ENCODE measurements at places on chromosomes 7 and 10.

- no peak for DNase-seq
Measured at GRCh38 chr7:41584746-41585145, 118.1 kb downstream of the INHBA start.

DNA sequence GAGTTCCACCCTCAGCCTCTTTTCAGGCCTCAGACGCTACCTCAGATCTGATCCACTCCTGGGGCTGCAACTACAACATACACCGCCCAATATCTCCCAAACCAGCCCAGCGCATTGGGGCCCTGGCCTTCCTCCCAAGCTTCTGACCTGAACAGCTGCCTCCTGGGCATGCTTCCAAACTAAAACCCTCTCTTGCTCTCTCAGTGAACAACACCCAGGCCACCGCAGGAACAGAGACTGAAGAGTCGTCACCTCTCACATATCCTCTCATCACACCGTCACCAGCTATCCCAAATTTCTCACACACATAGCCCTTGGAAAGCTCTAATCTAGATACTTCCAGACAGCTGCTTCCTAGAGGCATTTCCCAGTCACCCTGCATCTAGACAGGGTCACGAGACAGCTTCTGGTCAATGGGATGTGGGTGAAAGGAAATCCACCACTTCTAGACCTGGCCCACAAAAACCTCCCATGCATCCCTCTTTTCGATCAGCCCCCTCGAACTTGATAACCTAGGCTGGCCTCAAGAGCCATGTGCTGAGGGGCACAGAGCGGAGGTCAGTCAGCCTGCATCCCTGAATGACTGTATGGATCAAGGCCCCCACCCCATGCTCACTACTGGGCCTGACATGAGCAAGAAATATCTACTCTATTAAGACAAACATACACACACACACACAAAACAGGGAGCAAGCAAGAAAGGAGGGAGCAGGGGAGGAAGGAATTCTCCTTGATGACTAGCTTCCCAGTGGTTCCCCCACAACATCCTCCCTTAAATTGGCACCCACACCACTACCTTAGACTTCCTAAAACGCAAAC lies 1.8 kb downstream of the PARP12 start:
- DNase-seq, result peak; percentile 10

GRCh38 chr10:13998163-13998835 lies 332.4 kb downstream of the FRMD4A start:
- DNase-seq, result no peak

GRCh38 chr10:23373156-23373555 lies 28.6 kb upstream of the C10orf67 start:
- DNase-seq, result no peak

DNA sequence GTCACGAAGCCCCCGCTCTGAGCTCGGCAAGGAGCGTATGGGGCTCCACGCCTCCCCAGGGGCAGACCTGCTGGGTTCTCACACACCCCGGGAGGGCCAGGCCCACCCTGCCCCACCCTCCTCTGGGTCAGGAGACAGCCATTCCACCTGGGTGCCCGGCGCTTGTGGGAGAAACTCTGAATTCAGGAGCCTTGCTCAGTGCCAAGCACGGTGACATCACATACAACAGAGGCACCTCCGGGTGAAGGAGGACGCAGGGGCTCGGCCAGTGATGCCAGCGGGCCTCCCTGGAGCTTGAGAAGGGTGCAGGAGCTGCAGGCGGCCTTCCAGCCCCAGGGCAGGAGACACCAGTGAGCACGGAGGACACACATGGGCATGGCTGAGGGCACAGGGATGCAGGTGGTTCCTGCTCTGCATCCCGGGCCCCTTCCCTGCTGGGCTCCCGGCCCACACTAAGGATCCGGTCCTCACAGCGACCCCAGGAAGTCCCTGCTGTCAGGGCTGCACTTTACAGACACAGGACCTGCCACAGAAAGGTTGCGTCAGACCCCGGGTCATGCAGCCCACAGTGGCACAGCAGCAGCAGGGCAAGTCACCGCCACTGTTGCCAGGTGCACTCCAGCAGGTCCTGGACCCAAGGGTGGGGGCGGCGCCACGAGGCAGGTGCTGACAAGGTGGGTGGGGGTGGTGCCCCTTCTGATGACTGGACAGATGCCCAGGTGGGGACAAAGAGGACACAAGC lies 108.0 kb downstream of the MAD1L1 start:
- DNase-seq, result no peak

GRCh38 chr10:43258211-43258561 lies 8.7 kb downstream of the RASGEF1A start:
- DNase-seq, result no peak

DNA sequence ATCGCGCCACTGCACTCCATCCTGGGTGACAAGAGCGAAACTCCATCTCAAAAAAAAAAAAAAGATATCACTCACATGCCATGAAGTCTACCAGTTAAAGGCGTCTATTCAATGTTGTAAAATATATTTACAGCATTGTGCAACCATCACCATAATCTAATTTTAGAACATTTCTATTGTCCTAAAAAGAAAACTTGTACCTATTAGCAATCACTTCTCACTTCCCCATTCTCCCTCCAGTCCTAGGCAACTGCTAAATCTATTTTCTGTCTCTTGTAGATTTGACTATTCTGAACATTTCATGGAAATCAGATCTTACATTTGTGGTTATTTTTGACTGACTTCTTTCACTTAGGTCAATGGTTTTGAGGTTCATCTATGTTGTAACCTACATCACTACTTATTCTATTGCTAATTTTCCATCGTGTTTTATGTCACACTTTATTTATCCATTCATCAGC lies 25.2 kb upstream of the OTUD1 start:
- no peak for DNase-seq

GRCh38 chr7:114976666-114977065 lies 54.8 kb downstream of the MDFIC start:
- no peak for DNase-seq

- no peak for DNase-seq
Measured at GRCh38 chr10:43090188-43090587, 13.3 kb downstream of the RET start.

DNA sequence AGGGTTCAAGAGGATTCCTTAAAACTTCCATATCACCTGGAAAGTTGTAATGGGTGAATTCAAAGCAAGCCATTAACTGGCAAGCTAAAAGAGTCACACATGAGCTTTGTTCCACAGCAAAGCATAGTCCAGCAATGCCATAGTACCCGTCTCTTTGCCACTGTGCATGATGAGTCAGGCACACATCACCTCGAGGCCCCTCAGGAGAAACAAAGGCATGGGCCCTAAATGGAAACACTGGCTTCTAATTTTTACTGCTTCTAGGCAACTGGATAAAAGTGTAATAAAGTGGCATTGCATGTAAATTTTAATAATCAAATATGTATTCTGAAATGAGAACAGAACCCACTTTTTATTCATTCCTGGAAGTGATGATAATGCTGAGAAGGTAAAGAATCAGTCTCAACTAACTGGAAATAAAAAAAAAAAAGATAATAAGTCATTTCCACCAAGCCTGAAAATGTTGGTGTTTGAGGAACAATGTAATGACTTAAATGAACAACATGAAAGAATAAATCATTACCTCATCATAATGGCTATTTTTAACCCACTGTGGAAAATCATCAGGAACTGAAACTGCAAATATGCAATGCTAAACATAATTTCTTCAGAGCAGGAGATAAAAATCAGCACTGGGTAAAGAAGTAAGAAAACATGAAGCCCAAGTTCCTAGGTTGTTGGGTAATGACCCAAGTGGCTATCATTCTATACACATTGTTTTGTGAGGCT lies 104.9 kb downstream of the CDK6 start:
- no peak for DNase-seq

- DNase-seq, result no peak
Measured at GRCh38 chr7:128170461-128170860, 70.6 kb upstream of the LEP start.

GRCh38 chr7:112118581-112119566 lies 87.3 kb downstream of the DOCK4 start:
- DNase-seq, result no peak

DNA sequence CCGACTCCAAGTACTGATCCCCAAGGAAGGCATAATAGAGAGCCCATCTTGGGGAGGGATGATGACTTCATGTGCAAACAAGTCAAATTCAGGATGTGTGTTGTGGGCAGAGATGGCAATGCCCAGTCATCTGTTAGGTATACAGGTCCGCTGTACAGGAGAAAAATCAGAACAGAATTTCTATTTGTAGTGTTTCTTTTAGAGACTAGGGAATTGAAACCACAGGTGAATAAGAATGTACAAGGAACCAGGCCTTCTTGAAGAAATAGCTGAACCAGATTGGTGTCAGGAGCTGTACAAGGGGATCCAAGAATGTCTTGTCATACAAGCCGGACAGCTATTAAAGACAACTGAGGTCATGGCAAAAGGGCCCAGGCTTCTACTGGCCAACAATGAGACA lies 147.9 kb downstream of the PFKFB3 start:
- no peak for DNase-seq

DNA sequence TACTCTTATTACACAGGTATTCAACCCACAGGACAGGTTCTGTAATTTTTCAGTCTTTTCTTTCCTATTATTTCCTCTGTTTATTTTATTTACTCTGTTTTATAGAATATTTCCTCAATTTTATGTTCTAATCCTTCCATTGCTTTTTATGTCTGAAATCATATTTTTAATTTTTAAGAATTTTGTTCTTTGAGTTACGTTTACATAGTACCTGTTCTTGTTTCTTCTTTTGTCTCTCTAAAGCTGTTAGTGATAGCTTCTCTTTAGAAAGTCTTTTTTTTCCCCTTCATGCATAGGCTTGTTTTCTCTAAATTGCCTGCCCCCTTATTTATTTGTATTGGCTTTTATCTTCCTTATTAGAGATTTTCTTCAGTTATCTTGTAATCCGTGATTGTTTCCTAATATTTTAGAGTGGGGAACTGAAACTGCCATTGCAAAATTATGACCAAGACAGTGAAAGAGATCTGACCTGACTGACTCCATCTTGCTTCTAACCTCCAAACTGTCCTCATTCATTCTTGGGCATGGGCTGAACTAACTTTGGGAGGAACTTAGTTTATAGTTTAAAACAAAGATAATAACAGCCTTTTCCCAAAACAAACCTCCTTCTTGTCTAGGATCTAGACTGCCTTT lies 187.6 kb downstream of the PFKFB3 start:
- no peak for DNase-seq

- no peak for DNase-seq
Measured at GRCh38 chr7:15457990-15458955, 103.5 kb downstream of the AGMO start.

DNA sequence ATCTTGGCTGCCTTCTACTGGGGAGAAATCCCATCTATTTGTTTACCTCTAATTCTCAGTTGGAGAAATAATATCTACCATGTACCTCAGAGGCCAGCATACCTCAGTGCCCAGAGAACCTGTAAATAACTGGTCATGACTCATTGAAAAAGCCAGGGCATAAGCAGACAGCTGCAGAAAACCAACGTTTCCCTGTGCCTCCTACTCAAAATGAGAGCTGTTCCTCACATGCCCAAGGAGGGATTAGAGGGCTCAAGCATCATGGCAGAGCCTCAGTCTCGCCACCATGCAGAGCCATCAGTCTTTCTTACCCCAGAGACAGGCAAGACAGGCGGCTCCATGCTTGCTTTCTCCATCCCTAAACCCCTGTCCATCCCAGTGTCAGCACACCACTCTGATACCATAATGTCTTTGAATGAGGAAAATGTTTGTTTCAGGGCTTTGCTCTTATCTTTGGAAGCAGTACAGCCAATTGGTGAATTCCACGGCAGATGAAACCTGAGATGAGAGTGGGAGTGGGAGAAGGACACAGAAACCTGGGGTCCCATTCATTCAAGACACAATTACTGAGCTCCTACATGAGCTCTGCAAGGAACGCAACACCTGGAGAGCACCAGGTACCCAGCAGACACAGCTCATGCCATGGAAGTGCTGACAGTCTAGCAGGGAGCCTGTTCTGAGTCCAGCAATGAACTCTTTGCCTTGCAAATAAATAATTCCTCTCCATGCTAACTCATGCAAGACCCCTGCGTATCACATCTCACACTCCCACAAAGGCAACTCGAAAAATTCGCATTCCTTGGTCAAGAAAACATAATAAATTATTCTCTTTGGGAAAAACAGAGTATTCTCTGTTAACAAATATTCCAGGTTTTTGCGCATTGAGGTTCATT lies 21.1 kb downstream of the PON1 start:
- no peak for DNase-seq

GRCh38 chr7:34544621-34545020 lies 113.4 kb upstream of the NPSR1 start:
- no peak for DNase-seq

DNA sequence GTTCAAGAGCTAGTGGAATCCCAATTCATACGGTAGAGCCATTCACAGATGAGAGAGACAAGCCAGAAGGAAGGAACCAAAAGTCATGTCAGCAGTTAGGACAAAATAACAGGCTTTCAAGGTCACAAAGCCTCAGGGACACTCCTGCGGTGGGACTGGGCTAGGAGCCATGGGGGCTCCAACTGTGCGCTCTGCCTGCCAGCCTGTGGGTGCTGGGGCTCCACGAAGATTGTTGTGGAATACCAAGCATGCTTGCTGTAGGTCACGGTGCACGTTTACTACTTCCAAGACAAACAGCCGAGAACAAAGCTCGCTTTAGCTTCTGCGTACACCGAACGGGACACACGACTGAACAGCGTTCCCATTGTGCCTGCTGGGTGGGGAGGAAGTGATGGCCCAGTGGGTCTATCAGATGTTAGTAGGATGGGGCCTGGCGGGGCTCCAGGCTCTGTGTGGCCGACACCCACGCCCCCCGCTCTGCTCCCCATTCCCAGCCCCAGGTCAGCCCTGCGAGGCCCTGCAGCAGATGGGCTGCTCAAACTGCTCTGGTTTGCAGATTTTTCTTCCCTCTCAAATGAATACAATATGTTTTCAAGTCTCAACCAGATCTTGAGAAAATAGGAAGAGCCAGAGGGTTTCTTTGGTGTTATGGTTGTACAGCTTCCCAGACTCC lies 158.9 kb downstream of the EGFR start:
- no peak for DNase-seq

- DNase-seq, result no peak
Measured at GRCh38 chr10:78763651-78764395, 304.9 kb upstream of the ZMIZ1 start.

DNA sequence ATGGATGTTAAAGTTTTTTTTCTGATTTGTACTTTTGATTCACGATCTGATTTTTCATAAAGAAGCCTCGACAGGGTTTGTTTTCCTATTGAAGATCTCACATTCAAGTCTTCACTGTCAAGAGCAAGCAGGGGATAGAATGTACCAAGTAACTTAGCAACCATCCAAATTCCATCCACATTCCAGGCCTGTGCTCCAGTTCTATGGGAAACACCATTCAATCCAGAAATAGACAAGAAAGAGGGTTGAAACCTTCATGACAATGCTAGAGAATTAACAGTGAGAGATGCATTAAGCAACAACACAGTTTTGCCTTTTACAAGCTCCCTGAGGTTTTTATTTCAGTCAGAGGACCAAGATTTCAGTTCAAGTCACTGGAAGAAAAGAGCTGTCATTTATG lies 300.2 kb downstream of the NEBL start:
- no peak for DNase-seq

DNA sequence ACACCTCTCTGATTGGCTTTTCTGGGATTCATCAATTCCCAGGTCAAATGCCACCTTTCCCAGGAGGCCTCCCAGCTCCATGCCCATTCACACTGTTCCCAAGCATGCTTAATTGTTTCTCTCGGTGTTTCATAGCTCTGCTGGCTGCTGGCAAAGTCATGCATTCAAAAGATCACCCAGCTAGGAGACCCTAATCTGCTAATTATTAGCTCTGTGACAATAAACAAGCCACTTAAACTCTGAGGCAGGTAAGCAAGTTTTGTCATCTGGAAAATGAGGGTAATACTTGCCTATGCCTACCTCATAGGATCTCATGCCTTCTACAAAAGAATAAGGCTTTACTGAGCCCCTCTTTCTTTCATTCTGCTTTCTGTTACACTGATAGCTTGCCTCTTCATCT lies 828 bp upstream of the KEL start:
- DNase-seq, result no peak

- DNase-seq, result no peak
Measured at GRCh38 chr10:15451137-15452094, 80.3 kb upstream of the FAM171A1 start.
